ENCODE measurements at places on chromosomes 3 and 15.

DNA sequence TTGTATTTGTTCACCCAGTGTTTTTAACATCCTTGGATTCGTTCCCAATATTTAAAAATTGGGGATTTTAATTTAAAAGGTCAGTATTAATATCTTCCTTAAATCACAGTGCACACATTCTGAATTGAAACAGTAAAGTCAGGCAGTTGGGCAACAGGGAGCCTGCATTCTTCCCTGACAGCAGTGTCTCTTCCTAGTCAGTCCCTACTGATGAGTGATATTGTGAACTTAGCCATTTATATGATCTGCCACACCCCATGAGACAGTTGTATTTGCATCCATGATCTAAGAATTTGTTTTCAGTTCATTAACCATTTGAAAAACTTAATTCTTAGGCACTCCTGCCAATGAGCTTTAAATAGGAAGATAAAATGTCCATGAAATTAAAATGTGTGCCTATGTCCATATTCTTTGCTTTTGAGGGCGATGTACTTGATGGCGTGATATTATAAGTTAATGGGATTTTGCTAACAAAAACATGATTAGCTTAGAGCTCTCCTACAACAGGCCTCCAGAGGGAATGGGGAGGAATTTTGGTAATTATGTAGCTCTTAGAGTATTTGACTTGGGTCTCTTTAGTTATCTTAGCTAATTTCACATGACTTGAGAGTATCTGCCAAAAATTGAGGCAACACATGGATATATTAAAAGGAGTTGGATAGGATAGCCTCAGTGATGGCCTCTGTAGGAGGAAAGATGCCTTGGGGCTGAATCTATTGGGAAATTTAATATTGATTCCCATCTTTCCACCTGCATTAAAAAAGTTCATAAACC is 219.3 kb downstream of the PTPRG start:
- DNase-seq, result no peak

DNA sequence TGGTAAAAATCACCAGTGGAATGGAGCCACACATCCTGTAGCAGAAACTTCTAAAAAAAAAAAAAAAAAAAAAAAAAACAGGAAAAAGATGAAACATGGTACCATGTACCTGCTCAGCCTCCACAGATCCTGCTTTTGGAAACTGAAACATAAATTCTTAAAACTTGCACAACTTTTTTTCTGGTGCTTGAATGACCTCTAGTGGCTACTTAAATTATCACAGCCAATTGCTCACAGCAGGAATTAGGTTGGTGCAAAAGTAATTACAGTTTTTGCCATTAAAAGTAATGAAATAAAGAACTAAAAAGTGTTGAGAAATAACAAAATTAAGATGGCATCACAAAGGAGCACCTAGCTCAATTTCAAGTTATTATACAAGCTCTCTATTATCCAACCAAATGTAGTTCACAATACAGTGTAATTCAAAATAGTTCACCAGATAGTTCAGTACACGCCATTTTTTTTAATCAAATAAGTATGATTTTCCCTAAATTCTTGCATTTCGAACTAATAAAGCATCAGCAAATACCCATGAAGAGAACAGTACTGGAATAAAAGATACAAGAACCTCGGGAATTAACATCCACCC is 80.6 kb downstream of the ULK4 start:
- DNase-seq, result no peak

- DNase-seq, result no peak
Observed at GRCh38 chr3:50876947-50877346, 202.2 kb downstream of the DOCK3 start.

GRCh38 chr3:48931944-48932580 is 13.4 kb downstream of the ARIH2 start:
- DNase-seq, result no peak

GRCh38 chr3:118791246-118791645 is 243.4 kb downstream of the IGSF11 start:
- no peak for DNase-seq

GRCh38 chr15:61383421-61383820 is 154.3 kb upstream of the RORA start:
- DNase-seq, result no peak

All from right kidney (tissue), 9 donors.